ENCODE measurements at places on chromosomes 5 and 9.

- DNase-seq = no peak
Measured at GRCh38 chr5:150293091-150293941, 3.7 kb upstream of the CAMK2A start.

GRCh38 chr5:178389026-178389729 lies 156.6 kb upstream of the PHYKPL start:
- no peak for DNase-seq

- DNase-seq = no peak
Measured at GRCh38 chr9:82106536-82106935, 118.0 kb downstream of the SPATA31D1 start.

- DNase-seq = peak; percentile 62
Measured at GRCh38 chr5:166719991-166720390, 1571.5 kb upstream of the WWC1 start.

- DNase-seq = no peak
Measured at GRCh38 chr5:6260846-6261245, 117.5 kb downstream of the MED10 start.

DNA sequence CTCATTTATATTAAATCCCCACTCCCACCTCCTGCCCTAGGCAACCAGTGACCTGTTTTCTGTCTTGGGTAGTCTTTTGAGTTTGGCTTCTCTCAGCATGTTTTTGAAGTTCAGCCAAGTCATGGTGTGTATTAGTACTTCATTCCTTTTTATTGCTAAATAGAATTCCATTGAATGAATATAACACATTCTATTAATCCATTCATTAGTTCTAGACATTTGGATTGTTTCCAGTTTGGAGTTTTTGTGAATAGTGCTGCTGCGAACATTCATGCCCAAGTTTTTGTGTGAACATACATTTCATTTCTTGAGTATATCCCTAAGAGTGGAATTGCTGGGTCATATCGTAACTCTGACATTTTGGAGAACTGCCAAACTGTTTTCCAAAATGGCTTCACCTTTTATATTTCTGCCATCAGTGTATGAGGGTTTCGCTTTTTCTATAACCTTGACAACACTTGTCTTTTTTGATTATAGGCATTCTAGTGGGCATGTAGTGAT lies 2.7 kb downstream of the ZNF346 start:
- no peak for DNase-seq

GRCh38 chr5:154937186-154937717 lies 759 bp downstream of the GEMIN5 start:
- no peak for DNase-seq

DNA sequence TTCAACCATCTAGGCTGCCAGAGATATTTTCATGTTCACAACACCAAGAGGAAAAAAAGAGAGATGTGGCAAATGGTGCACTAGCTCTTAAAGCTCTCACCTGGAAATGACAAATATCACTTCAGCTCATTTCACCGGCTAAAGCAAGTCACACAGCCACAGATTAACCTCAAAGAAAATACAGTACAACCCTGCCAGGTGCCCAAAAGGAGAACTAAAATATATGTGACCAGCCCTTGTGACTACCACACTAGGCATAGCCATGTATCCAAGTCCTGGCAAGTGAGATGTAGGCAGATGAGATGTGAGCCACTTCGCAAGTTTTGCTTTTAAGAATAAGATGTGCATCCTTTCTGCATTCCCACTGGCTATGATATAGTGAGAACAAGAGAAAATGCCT lies 41.4 kb downstream of the AGTPBP1 start:
- no peak for DNase-seq

- no peak for DNase-seq
Measured at GRCh38 chr9:133103183-133103986, 17.7 kb downstream of the RALGDS start.

GRCh38 chr9:108642871-108643270 lies 212.9 kb downstream of the ACTL7B start:
- DNase-seq = no peak

DNA sequence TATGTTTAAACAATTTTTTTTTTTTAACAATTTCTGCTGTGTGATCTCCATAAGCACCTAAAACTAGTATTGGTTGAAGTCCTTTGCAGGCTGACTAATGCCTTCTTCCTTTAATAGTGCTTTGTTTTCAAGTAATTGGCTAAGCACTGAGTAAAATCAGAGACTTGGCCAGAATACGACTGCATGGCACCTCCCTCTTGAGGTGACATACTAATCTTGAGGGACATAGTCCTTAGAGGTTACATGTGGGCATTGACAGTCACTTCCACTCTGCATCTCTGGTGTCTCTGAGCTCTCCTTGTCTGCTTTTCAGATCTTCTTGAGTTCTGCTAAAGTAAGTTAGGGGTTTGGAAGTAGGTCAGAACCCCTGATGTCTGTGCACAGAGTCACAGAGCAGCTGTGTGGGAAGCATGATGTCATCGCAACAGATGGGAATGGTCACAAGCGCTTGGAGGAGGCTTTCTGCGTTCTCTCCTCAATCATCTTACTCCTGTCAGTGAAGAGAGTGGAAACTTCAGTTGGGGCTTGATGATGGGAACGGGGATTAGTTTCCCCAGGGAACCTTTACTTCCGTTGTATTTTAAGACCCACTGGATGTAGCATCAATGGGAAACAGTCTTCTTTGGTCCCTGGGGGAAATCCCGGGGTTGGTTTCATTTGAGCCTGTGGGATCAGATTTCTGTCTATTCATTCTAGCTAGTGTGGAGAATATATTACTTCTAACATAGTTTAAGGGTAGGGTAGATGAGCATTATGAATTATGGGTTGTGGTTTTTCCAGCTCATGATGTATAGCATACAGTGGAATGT lies 136.9 kb downstream of the ARHGAP26 start:
- DNase-seq = peak; percentile 62

All from fibroblast of skin of back (primary cell).